Activated CD4-positive, alpha-beta T cell treated with anti-CD3 and anti-CD28 coated beads for 24 hours (primary cell): ENCODE measurements at places on chromosomes 1 and 21.

GRCh38 chr1:3207217-3207848, 138.3 kb downstream of the PRDM16 start:
- no peak for DNase-seq

- no peak for DNase-seq
Observed at GRCh38 chr1:205438213-205439158, 16.6 kb upstream of the LEMD1 start.

GRCh38 chr1:59473831-59474230, 176.9 kb downstream of the FGGY start:
- DNase-seq, result no peak

DNA sequence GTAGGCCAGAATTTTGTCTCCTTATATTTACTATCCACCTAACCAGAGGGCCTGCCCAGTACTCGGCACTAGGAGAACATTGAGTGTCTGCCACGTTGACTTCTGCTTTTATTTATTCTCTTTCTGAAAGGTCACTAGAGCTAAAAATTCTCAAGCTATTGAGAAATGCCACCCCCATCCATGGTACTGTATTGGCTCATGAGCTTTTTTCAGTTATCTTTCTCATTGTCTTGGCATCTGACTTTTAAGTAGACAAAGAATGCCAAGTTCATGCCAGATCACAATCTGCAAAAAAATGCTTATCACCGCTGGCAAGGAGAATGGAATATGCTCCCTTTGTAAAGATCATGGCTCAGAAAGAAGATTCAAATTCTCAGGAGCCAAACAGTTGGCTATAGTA, 49.8 kb upstream of the MROH9 start:
- DNase-seq, result no peak

- no peak for DNase-seq
Observed at GRCh38 chr1:39984951-39985350, 30.0 kb downstream of the MFSD2A start.

- DNase-seq, result no peak
Observed at GRCh38 chr1:116664366-116664977, 3.1 kb downstream of the IGSF3 start.

- no peak for DNase-seq
Observed at GRCh38 chr1:80846966-80847365, 953.8 kb upstream of the ADGRL2 start.

GRCh38 chr1:160637065-160637464, 9.8 kb downstream of the SLAMF1 start:
- no peak for DNase-seq

GRCh38 chr1:89466307-89466930, 58.2 kb upstream of the LRRC8B start:
- DNase-seq, result no peak

- DNase-seq, result no peak
Observed at GRCh38 chr1:63466759-63467158, 56.3 kb downstream of the ITGB3BP start.

DNA sequence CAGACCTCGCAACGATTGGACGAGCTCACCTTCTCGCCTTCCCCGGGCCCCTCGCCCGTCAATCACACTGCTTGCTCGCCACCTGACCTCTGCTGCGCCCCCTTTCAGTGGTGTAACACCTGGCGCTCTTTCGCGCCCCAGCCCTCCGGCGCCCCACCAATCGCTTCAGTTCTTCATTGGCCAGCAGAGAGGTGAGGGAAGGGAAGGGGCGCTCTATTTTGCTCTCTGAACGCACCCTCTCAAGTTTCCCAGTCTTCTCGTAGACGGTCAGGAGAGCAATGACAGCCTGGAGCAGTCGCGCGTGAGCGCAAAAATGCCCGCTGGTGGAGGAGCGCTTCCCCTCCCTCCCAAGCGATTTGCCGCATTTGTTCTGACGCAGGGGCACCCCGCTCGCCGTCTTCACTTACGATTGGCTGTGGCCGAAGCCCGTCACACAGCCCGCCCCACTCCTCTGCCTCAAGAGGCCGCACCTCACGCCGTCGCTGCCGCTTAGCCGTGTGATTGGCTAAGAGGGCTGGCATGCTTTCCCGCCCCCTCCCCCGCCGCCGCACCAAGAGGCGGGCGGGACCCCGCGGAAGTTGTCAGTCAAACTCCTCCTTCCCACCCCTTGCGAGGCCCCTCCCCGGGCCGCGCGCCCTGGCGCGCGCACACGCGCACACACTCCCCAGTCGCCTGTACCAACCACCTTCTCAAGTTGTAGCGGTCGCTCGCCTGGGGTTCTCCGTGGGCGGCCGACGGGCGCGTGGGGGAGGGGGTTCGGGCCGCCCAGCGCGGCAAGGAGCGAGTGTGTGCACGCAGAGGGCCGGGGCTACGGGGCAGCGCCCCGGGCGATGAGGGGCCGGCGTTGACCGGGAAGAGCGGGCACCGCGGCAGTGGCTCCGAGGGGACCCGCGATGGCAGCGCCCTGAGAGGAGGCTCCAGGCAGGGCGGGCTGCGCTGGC, at the start of gene PPP2R5A:
Gene PPP2R5A (plus strand): TSS at position 667 of the 941 bp plus-strand sequence. CDS start 701 bp downstream, outside the sequence.
- peak; percentile 95 for DNase-seq

DNA sequence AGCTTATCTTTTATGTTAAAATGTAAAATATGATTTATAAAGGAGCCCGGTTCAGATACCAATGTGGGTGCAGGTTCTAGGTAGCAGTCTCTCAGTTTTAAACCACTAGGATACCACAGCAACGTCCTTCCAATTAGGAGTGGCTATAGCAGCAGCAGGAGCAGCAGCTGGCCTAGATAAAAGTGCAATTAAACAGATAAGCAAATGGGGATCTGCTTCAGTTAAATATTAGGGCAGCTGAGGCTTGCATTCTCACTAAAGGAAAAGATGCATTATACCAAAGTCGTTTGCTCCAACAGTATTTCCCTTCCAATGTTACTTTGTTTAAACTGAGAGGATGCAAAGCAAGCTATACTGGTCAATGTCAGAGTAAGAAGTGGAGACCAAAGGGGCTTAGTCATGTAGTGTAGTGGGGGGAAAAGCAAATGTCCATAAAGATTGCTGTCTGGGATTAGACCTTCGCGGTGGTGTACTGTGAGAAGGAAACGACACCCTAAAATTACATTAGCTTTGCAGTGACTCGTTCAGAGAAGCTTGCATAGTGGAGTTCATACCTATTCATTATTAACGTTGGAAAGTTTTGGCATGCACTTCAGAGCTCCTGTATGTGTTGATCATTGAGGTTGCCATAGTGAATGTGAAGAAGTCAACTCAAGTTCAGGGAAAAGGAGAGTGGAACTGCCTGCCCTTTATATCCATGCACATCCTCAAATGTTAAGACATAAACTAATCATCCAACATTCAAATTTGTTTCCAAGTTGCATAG, 272.2 kb downstream of the VAV3 start:
- DNase-seq, result no peak

GRCh38 chr1:112583366-112583765, 35.6 kb downstream of the ST7L start:
- no peak for DNase-seq

GRCh38 chr1:172446547-172446946, 2.7 kb upstream of the PIGC start:
- DNase-seq, result no peak

- no peak for DNase-seq
Observed at GRCh38 chr1:209130886-209131285, 452.6 kb upstream of the CAMK1G start.

DNA sequence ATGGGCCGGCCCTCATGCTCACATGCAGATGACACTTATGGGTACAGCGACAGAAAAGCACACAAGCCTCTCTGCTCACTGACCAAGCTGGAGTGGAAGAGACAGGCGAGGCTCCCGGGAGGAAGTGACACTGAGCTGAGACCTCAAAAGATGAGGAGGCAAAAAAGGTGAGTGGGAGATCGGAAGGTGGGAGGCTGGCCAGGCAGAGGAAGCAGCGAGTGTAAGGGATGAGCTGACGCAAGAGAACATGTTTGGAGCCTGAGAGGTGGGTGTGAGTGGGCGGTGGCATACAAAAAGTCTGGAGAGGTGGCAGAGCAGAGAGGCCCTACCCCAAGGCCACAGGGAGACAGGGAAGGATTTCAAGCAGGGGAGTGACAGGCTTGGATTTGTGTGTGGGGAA, 18.2 kb upstream of the CDCP2 start:
- DNase-seq, result no peak

GRCh38 chr1:170284016-170284415, 138.3 kb downstream of the NTMT2 start:
- no peak for DNase-seq

- no peak for DNase-seq
Observed at GRCh38 chr1:47478090-47478489, 40.2 kb downstream of the FOXD2 start.

- no peak for DNase-seq
Observed at GRCh38 chr1:17790383-17791054, 35.4 kb downstream of the ACTL8 start.

DNA sequence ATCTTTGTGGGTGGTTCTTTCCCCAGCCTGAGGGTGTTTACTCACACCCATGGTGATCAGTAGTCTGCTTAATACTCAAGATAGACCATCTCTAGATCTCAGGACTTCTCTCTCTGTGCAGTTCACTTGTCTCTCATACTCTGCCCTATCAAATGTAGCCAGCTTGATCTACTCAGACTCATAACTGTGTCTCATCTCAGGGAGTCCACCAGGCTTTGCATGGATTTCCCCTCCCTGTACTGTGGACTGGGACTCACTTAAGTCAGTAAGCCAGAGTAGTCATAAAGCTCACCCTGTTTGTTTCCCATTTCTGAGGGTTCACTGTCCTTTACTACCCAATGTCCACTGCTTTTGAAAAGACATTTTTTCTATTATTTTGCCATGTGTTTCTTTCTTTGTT, 41.8 kb downstream of the LYPLAL1 start:
- no peak for DNase-seq

- DNase-seq, result no peak
Observed at GRCh38 chr1:115697619-115698018, 55.8 kb downstream of the VANGL1 start.

DNA sequence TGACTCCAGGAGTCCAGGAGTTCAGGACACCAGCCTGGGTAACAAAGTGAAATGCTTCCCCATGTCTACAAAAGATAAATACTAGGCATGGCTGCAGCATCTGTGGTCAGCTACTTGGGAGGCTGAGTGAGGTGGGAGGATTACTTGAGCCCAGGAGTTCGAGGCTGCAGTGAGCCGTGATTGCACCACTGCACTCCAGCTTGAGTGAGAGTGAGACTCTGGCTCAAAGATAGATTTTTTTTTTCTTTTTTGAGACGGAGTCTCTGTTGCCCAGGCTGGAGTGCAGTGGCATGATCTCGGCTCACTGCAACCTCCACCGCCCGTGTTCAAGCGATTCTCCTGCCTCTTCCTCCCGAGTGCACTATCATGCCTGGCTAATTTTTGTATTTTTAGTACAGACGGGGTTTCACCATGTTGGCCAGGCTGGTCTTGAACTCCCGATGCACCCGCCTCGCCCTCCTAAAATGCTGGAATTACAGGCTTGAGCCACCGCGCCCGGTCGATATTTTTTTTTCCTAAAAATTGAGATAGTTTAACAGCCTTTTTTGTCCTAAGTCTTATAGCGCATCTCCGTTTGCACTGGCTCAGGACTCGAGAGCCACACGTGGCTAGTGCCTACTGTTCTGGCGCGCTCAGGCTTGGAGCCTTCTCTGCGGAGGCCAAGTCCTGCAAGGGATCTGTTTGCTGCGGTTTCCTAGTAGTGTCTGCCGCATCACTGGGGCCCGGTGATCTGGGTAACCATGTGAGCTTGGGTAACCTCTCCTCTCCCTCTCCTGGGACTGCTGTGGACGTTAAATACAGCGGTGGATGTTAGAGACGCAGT, 1.0 kb upstream of the MFN2 start:
- DNase-seq, result no peak

GRCh38 chr1:177620636-177621190, 349.1 kb downstream of the SEC16B start:
- no peak for DNase-seq

- DNase-seq, result no peak
Observed at GRCh38 chr1:245260110-245260882, 105.5 kb downstream of the KIF26B start.

- DNase-seq, result no peak
Observed at GRCh38 chr1:18012686-18013085, 94.9 kb upstream of the IGSF21 start.

DNA sequence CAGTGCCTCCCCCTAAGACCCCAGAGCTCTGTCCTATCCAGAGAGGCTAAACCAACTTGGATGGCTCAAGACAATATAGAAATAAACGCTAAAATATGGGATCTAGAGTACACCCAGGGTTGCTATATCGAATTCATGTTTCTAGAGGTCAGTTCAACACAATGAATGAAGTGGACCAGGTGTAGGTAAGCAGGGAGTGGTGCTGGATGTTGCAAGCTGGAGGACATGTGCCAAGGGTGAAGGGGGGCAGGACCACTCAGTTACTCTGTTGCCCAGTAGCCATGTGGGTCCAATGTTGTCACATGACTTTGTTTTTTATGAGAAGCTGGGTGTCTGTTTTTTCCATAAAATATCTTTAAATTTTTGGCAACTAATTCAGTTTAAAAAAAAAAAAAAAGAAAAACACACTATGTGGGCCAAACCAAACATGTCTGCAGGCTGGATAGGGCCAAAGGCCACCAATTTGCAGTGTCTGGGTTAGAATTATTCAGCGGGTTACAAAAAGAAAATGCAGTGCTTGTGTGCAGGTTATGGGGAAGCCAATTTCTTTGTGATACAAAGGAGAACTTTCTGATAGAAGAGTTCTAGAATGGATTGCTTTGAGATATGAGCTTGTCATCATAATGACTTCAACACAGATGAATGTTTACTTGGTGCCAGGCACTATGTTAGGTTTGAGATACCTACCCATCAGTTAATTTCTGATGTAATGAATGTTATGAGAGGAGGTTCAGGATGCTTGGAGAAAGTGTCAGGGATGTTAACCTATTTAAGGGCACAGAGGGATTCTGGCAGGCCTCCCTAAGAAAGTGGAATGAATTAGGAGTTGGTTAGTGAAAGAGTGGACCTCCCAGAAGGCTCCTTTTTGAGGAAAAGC, 8.9 kb downstream of the CACHD1 start:
- DNase-seq, result no peak
